ENCODE measurements at places on chromosomes 4 and X. TPM values are rescaled to one million over a fixed set of nuclear protein-coding genes. Genes with fewer than 3 reads are reported as not detected.

DNA sequence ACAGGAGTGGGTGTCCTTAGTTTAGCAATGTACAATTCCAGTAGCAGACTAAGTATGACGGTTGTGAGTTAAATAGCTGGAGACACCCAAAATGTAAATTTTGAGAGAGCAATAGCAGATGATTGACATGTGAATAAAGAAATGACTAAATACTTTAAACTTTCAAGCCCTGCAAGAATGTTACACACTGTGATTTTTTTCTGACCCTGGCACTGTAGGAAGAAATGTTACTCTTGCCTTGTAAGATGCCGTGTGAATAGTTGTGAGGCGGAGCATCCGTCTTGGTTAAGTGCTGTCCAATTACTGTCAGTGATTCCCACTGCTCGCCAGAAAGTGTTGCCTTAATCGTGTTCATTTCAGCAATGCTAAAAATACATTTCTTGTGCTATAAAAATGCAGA, 1248.1 kb downstream of the RAPGEF2 start:
- DNase-seq, result peak; percentile 23

- DNase-seq, result no peak
Measured at GRCh38 chr4:125705681-125706080, 390.9 kb downstream of the FAT4 start.

- peak; percentile 89 for DNase-seq
Measured at GRCh38 chr4:28890949-28891775, 1829.0 kb upstream of the PCDH7 start.

- DNase-seq, result no peak
Measured at GRCh38 chrX:30580641-30581040, 3.1 kb upstream of the TASL start.

Gene UVSSA
- 7.5 TPM for total RNA-seq
